ENCODE measurements at places on chromosomes 2 and 18.
A peak's percentile ranks its signal among the peaks of the same experiment; 100 is the strongest.

- no peak for DNase-seq
Measured at GRCh38 chr2:69368588-69368987, 18.4 kb downstream of the GFPT1 start.

DNA sequence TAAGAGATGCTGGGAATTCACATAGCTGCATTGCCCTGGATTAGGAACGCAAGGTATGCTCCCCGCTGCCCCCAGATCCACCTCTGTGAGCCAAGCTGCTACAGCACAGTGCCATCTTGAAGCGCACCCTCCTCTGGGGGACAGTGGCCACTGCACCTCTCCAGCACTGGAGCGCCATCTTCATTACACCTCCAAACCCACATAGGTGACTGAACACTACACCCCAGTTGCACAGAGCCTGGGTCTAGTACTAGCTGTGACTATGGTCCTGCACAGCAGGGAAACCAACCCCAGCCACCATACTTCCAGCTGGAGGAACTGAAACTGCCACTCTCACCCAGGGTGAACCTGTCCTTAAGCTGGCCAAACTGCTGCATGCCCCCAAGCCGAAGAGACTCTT lies 84.6 kb downstream of the TMEM237 start:
- no peak for DNase-seq

- no peak for DNase-seq
Measured at GRCh38 chr18:48139431-48140347, 209.2 kb upstream of the SMAD2 start.

GRCh38 chr18:10138719-10139118 lies 224.9 kb downstream of the VAPA start:
- DNase-seq: no peak

GRCh38 chr2:25814681-25815080 lies 63.6 kb downstream of the ASXL2 start:
- DNase-seq: no peak

GRCh38 chr2:124316881-124317605 lies 292.0 kb downstream of the CNTNAP5 start:
- DNase-seq: no peak

- no peak for DNase-seq
Measured at GRCh38 chr18:10892786-10893185, 256.6 kb downstream of the PIEZO2 start.

GRCh38 chr2:127106457-127106990 lies 430 bp downstream of the BIN1 start:
- no peak for DNase-seq

- no peak for DNase-seq
Measured at GRCh38 chr2:101147971-101148370, 3.2 kb downstream of the TBC1D8 start.

DNA sequence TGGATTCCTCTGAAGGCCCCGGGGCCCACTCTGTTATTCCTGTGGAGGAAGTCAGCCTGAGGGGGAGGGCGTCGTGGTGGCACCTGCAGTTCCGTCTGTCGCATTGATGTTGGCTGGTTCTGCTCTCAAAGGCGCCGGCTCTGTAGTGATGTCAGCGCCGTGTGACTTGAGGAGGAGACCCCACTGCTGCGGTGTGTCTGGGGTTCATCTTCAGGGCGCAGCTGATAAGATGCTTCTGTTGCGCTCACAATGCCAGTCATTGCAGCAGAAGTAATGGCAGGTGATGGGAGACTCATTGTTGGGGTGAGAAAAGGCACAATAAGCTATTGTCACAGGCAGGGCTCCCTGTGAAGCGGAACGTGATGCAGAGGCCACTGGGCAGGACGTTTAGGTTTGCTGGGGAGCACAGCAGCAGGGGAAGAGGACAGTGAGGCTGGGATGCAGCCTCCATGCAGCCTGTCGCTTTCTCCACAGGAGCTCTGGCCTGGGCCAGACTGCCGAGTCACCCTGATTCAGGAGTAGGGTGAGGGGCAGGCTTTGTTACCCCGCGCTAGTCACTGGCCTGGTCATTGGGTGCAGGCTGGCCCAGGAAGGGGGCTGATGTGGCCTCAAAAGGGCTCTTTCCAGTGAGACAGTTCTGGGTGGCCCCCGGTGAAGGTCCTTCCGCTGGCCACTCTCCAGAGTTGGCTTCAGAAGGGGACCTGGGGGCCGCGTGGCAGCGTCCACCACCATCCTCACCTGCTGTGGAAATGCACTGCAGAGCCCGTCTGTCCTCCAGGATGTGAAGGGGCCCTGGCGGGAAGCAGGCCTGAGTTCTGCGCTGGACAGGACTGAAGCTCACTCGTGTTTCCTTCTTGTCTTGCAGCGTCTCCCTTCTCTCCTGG lies 42.9 kb downstream of the SH3BP4 start:
- no peak for DNase-seq

- DNase-seq: no peak
Measured at GRCh38 chr18:37222354-37222998, 343.1 kb downstream of the CELF4 start.

GRCh38 chr2:68214381-68214780 lies 38.0 kb downstream of the PPP3R1 start:
- DNase-seq: no peak

GRCh38 chr18:65056575-65056974 lies 694.2 kb upstream of the CDH7 start:
- no peak for DNase-seq

DNA sequence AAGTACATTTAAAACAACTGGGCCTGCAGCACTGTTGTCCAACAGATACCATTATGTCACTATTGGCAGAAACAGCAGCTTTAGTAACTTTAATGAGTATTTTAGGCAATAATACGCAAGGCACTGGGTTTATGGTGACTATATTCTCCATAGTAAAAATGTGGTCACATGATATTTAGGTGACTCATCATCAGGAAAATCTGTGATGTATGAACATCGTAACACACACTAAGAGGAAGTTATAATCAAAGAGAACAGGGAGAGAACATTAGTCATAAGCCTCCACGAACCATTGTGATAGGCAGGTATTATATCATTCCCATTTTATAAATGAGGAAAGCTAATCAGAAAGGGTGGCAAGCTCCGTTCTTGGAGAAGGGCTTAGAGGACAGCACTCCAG lies 36.9 kb downstream of the RAPH1 start:
- peak; percentile 56 for DNase-seq

DNA sequence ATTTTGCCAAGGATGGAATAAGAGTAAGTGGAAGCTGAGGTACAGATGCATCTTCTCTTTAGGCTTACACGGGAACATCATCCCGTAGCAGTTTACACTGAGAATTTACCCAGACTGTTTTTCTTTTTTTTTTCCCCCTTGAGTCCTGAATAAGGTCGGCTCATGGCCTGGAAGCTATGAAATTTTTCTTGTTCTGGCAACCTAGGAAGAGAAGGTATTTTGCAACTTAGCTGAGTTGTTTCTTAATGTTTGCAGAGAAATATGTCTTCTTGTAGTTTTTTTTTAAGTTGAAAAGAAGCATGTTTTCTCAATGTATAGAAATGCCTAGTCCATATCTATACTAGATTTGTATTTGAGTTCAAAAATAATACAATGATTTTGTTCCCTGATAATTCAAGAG lies 712.5 kb downstream of the TDRD15 start:
- no peak for DNase-seq

DNA sequence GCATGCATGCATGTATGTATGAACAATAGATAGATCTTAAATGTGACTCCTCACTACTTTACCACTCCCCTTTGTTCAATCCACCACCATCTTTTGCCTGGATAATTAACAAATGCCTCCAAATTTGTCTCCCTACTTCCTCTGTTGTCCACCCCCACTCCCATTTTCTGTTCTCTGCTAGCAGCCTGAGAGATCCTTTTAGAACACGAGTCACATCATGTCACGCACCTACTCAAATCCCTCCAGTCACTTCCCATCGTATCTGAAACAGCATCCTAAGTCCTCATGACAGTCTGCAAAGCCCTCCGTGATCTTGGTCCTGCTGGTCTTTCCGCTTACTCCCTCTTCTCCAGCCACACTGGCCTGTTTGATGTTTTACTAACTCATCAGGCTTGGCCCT lies 527.3 kb downstream of the EPHA4 start:
- no peak for DNase-seq

GRCh38 chr2:181165199-181165868 lies 184.9 kb downstream of the UBE2E3 start:
- no peak for DNase-seq

GRCh38 chr2:11628675-11629074 lies 41.3 kb downstream of the NTSR2 start:
- no peak for DNase-seq

GRCh38 chr2:110747522-110748488 lies 15.4 kb downstream of the ACOXL start:
- no peak for DNase-seq

DNA sequence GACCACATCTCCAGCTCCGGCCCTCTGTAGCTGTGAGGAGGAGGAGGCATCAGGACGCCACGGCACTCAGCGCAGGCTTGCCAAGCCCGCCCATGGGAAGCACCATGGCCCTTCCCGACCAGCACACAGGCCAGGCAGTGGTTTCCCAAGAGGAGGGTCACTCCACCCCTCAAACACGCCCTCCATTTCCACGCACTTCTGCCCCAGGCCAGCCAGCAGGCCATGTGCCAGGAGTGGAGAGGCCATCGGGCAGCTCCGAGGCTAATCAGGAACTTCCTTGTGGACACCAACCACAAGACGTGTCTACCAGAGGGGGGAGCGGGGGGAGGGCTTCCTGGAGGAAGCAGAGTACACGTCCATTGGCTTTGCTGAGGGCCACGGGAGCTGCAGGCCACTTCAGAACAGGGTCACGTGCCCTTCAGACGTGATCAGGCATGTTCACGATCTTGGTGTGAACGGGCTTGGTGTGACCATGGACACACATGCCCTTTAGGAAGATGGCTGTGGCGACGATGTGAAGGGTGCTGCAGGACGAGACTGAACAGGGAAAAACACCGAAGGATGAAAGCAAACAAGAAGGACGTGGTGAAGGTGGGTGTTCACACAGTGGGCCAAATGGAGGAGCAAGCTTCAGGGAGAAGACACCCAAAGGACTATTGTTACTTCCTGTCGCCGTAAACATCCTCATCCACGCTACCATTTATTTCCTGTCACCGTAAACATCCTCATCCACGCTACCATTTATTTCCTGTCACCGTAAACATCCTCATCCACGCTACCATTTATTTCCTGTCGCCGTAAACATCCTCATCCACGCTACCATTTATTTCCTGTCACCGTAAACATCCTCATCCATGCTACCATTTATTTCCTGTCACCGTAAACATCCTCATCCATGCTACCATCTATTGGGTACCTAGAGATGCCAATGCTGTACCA lies 6.5 kb upstream of the MTERF4 start:
- DNase-seq: no peak

GRCh38 chr18:5073026-5073944 lies 123.8 kb downstream of the AKAIN1 start:
- DNase-seq: no peak

DNA sequence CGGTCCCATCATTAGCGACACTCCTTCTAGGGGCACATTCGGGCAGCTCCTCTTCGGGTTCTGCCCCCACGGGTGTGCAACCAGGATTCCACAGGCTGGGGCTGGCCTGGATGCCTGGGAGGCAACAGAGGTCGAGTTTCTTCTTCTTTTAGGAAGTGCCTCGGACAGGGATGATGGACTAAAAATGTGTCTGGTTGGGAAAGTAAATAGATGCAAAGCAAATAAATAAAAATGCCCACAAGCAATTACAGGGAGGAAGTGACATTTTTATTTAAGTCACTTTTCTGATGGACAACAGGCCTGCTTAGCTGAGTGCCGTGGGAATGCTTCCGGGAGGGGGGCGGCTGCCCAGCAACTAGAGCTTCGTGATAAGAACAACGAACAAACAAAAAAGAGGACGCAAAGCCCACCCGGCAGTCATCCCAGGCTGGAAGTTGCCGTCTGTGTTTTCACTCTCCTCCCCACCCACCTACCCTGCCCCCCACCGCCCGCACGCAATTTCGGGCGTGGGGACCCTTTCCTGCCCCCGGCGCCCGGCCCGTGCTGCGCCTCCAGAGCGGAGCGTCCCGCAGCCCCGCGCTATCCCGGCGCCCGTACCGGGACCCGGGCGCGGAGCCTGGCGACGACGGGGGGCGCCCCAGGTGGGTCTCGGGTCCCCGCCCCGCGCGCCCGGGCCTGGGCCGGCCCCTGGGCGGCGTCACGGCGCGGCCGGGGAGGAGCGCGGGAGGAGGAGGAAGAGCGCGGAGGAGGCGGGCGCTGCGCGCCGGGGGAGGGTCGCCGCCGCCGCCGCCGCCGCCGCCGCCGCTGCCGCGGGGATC lies 412 bp upstream of the NCK2 start:
- DNase-seq: no peak

DNA sequence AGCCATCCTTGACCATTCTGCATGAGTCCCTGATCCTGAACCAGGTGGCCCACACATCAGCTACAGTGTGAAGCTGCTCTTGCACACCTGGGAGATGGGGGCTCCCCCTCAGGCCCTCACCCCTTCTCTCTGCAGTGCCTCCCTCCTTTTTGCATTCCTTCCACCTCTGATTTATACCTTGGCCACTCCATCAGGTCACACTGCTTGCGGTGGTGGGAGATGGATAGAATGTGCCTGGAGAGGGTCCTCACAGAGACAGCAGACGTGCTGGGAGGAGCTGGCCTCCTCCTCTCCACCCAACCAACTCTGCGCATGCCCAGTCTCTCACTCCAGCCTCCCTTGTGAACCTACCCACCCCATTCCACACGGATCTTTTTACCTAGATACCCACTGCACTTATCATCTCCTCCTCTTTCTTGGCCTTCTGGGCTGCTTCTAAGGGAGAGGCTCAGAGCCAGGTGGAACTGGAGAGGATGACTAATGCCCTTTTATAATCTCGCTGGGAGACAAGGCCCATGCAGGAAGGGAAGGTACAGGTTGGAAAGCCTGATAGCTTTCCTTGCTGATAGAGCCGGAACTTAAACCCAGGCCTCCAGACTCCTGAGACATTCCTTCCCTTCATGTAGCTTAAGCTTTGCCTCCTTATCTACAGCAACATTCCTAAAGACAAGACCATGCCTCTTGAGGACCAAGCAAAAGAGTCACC lies 205.1 kb downstream of the ZBTB7C start:
- DNase-seq: no peak

DNA sequence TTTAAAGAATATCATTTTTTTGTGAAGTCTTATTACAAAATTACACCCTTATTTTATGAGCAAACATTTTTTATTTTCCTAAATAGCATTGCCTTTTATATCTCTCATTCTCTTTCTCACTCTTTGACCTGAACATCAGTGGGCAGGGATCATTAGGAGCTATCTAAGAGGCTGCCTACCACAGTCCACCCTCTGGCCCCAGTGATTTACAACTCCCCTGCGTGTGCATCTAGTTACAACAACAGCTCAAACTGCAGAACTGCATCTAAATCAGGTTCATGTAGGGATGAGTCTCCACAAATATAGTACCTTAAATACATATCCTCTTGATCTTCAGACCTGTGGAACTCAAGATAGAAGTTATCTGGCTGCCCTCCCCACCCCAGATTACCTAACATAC lies 172.4 kb upstream of the CXCR4 start:
- DNase-seq: no peak

All from retinal pigment epithelial cell (primary cell).